NK-92 treated with Interleukin-12 subunit alpha and Interleukin-12 subunit beta, amount 100 ng/mL, for 24 hours (cell line): ENCODE measurements at places on chromosomes 6 and 20.
A peak's percentile ranks its signal among the peaks of the same experiment; 100 is the strongest.

GRCh38 chr6:149843051-149843633 lies 21.0 kb downstream of the LRP11 start:
- DNase-seq: no peak

DNA sequence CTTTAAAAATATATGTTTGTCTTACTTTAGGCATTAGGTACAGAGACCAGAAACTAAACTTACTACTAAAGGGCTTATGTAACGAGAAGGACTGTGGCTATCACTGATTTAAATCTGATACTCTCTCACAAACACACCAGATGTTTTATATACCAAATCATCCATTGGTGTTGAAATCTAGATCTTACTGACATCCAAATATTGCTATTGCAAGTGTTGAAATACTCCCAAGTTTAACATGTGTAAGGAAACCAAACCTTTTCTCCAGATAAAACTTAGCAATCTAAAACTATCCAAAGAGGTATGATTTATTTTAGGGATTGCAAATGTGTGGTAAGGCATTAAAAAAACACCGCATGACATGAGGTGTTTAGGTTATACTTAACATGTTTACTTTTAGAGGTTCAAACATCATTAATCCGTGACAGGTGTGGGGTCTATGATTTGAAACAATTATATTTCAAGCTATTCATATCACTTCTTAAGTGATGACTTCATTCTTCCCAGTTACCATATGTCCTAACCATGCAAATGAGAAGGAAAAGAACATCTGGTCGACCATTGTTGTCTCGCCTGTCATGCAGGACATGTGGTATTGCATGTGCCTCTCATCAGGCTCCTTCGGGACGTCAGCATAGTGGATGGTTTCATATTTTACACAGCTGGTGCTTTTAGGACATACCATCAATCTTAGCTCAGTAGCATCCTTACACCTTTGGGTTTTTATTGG lies 168.3 kb upstream of the SPACA1 start:
- no peak for DNase-seq

DNA sequence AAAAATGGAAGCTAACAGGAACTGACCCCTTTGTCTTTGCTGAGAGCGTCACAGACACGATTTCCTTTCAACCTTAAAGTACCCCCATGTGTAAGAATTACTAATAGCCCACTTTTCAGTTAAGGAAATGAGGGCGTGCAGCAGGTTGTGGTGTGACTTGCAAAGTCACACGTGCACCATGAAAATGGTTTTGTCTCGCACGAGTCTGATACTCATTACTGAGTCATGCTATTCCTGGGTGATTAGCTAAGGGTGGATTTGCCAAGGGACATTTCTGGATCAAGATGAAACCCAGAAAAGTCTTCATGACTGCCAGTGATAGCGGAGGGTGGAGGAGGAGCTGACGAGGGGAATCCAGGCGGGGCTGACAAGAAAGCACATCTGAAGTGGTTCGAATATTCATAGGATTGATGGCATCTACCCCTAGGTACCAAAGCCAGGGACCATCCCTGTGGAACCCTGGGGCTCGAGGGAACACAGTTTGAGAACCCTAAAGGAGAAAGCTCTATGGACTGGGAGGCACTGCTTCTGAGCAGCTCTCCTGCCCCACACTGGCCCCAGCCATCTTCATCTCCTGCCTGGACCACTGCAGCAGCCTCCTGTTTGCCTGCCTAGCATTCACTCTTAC lies 12.1 kb upstream of the NFATC2 start:
- no peak for DNase-seq

DNA sequence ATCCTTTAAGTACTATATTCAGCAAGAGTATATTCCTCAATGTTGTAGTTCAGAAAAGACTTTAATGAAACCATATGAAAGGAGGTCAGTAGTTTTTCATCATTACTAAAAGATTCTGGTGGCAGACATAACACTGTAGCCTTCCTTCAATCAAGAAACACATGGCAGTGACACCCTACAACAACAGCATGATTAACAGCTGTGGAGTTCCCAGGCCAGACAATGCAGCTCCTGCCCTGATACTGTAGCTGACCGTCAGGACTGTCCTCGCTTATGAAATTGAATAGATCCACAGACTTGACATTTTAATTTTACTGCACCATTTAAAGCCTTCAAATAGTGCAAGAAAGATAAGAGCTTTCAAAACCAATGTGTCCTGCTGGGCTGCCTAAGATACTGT lies 43.6 kb downstream of the USP45 start:
- no peak for DNase-seq

- DNase-seq: no peak
Observed at GRCh38 chr20:54004445-54004844, 65.9 kb downstream of the BCAS1 start.

DNA sequence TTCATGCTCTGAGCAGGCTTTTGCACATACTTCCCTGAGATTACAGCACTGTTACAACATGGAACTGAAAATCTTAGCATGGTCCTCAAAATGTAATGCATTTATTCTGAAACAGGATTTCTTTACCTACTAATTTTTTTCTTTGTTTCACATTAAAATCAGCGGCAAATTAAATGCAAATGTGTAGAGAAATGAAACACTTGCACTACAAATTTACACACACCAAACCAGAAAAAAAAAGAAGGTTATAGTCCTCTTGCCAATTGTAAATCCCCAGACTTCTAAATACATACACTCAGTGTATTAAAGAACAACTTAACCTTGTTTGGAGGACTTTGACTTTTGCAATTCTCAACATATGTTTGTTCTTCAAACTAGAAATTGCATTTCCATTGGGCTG lies 210.9 kb upstream of the TBX18 start:
- no peak for DNase-seq

GRCh38 chr20:35988910-35989463 lies 20.6 kb downstream of the CNBD2 start:
- DNase-seq: no peak

DNA sequence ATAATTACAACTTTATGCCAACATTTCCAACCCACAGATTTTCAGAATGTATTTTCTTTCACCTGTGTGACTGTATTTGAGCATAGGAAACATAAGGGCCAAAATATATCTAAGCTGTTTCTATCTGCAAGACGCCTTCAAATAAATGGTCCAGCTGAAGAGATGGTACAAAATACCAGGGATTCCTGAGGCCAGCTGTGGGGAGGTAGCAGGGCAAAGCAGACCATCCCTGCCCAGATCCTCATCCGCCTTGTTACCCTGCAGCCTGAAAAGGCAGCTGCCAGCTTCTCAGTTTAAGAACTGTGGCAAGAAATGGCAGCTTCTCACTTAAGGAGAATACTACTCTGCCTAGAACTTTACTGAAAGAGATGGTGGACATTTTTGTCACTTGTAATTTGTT lies 143.3 kb downstream of the KHDC1L start:
- no peak for DNase-seq

DNA sequence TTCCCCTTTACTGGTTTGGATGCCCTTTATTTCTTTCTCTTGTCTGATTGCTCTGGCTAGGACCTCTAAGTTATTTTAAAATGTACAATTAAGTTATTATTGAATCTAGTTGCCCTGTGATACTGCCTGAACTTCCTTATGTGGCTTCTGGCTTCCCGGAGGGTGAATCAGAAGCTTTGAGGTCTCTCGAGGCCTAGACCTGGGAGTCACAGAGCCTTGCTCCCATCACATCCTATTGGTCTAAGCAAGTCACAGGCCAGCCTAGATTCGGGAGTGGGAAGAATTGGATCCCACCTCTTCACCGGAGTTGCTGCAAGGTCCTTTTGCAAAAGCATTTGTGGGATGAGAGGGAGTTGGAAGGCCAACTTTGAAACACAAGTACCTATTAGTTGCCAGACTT lies 15.2 kb downstream of the BCAS4 start:
- no peak for DNase-seq

- no peak for DNase-seq
Observed at GRCh38 chr6:166166314-166167257, 1.1 kb downstream of the TBXT start.

DNA sequence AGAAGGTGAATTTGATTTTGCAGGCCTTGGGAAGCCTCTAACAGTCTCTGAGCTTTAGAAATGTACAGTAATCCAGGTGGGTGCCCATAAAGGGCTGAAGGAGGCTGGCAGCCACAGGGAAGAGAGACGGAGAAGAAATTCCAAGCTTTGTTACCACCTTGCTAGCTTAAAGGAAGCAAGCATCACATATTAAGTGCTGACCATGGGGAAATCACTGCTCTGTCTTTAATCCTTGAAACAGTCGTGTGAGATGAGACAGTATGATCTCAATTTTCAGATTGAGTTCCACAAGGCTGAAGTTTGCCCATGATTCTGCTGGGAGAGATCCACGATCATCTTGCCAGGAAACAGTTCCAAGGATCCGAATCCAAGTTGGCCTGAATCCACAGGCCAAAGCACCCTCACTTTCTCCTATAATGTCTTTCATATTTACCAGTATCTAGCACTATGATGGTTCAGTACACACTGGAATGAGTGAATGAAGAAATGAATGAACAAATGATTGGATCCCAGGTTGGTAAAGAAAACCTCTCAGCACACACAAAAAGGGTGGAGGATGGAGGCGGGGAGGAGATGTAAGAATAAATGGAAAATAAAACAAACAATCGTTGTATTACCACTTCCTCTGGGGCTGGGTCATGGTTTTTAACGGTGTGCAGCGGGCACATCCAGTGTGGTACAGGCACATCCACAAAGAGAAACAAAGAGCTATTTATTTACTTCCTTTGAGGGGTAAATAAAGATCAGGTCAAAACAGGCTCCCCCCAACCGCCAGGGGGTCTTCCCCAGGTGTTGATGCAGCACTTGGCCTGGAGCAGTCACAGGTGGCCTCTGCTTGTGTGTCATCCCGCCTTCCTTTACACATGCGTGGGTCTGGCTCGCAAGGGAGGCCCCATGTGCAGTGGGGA lies 28.2 kb upstream of the TAF8 start:
- DNase-seq: no peak

DNA sequence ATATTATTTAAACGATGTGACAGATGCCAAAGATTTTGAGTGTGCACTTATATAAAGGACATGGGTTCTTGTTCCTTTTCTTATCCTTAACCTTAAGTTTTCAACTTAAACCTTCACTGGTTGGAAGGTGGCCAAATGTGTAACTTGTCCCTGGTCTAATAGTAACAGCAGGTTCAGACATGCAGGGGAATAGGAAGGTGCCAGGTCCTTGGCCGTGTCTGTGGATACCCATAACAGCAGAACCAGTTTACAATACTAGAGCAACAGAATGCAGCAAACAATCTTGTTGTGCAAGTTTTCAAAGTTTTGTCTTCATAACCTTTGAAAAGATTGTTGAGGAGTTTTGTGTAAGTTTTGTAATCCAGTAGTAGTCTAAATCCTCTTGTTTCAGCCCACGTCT lies 4.4 kb downstream of the MYB start:
- no peak for DNase-seq

DNA sequence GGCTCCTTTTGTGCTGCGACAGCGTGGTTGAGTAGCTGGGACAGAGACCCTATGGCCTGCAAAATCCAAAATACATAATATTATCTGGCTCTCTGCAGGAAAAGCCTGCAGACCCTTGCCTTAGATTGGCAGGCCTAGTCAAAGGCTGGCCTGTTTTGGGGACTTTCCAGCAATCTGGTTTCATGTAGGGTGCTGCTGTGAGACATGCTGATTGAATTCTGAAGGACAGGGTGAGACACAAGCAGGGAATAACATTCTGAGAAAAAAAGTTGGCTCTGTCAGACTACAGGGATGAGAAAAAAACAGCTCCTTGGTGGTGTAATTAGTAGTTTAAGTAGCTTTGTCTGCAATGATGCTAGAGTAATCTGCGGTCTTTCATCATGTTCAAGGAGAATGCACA lies 402.7 kb upstream of the AGPAT4 start:
- no peak for DNase-seq

- DNase-seq: peak; percentile 2
Observed at GRCh38 chr6:141988954-141989705, 143.6 kb upstream of the GJE1 start.

DNA sequence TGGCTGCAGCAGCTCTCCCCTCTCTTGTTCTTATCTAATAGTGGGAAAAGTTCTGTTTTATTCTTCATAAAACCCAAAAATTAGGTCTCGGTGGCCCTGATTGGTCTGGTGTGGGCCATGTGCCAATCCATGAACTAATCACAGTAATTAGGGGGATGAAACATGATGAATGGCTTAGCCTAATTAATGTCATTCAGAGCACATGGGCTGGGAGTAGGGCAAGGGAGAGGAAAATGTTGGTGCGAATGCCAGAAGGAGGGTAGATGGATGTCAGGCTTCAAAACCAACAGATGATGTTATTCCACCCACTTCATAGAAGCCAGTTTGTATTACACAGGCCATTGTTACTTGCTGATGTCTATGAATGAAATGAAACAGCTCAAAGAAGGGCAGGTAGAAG lies 46.5 kb downstream of the PLEKHG1 start:
- DNase-seq: no peak
